ENCODE measurements at places on chromosomes 1 and 21.

- no peak overlapping the region for H3K4me3 ChIP-seq
- DNase-seq, result no peak
- no peaks in the 10 kb centered on the region for H3K27me3 ChIP-seq
Observed at GRCh38 chr1:90802622-90803021, 85.5 kb upstream of the BARHL2 start.

GRCh38 chr21:45611296-45611695, 32.2 kb upstream of the PCBP3 start:
- H3K27ac ChIP-seq, result no peak overlapping the region
- H3K36me3 ChIP-seq, result no peaks in the 10 kb centered on the region
- H3K27me3 ChIP-seq, result no peaks in the 10 kb centered on the region
- no peaks in the 10 kb centered on the region for H3K4me1 ChIP-seq
- no peak for DNase-seq

DNA sequence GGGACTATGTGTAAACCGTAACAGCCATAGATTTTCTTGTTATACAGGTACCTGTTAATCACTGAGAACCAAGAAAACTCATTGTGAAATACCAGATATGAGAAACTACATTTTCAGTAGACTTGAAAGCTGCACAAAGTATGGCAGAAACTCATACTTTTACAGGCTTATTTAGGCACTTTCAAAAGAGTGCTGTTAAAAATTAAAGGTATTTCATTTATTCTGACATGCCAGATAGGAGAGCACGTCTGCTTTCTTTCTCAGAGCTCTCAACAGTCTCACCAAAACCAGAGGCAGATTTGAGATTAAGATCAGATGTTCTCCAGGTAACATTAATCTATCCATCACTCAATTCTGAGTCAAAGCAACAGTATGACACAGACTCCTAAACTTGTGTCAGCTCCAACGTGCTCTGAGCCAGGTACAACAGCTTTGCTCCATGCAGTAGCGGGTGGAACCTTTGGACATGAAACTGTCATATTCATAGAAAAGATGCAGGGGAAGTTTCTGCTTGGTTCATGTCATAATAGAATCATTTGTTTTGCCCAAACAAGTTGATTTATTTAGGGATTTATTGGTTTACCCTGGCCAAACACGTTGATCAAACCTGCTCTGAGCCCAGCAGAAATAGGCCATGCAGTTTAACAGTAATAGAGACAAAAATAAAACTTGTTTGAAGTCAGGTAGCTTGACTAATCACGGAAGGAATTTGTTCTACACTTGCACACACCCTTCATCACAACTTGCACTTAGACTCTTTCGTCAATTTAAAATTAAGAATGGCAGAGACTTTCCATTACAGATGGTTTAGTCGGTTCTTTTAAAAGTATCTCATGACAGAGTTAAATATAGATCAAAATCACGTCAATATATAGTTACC, 20.8 kb upstream of the TSNAX start:
- H3K4me1 ChIP-seq, result no peaks in the 10 kb centered on the region
- H3K4me3 ChIP-seq, result no peak overlapping the region
- no peak overlapping the region for H3K27ac ChIP-seq
- no peaks in the 10 kb centered on the region for H3K27me3 ChIP-seq
- no peak for DNase-seq

- H3K4me1 ChIP-seq, result no peaks in the 10 kb centered on the region
- no peak overlapping the region for H3K27ac ChIP-seq
- DNase-seq, result no peak
- H3K36me3 ChIP-seq, result no peaks in the 10 kb centered on the region
Observed at GRCh38 chr1:23667411-23667810, 24.2 kb upstream of the RPL11 start.

GRCh38 chr1:35600593-35600992, 27.5 kb downstream of the TFAP2E start:
- DNase-seq, result no peak
- H3K27ac ChIP-seq, result no peak overlapping the region
- peaks cover 22% of the 10 kb centered on the region for H3K36me3 ChIP-seq
- no peaks in the 10 kb centered on the region for H3K4me1 ChIP-seq
- no peak overlapping the region for H3K4me3 ChIP-seq
- H3K27me3 ChIP-seq, result no peaks in the 10 kb centered on the region

DNA sequence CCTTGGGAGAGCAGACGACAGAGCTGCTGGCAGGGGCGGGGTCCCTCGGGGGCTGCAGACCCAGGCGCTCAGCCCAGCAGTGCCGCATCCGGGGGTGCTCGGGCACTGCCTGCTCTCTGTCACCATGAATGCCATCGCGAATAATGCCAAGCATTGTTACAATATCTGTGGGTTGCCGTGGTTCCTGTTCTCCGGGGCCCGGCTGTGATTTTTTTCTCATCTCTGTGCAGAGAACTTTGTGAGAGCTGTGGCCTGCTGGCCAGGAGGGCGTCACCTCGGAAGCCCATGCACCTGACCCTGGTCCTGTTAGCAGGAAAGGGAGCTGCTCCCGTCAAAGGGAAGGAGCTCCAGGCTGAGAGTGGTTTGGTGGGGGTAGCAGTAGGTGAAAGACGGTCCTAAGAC, 70.4 kb downstream of the PRDM16 start:
- H3K36me3 ChIP-seq, result no peaks in the 10 kb centered on the region
- no peaks in the 10 kb centered on the region for H3K27me3 ChIP-seq
- peaks cover 12% of the 10 kb centered on the region for H3K4me1 ChIP-seq
- no peak for DNase-seq
- no peak overlapping the region for H3K4me3 ChIP-seq

GRCh38 chr1:109725510-109725909, 13.5 kb downstream of the GSTM5 start:
- no peaks in the 10 kb centered on the region for H3K36me3 ChIP-seq
- H3K4me3 ChIP-seq, result no peak overlapping the region
- H3K27me3 ChIP-seq, result no peaks in the 10 kb centered on the region
- H3K27ac ChIP-seq, result no peak overlapping the region
- no peak for DNase-seq

- H3K4me3 ChIP-seq, result no peak overlapping the region
- H3K36me3 ChIP-seq, result no peaks in the 10 kb centered on the region
- H3K27ac ChIP-seq, result no peak overlapping the region
- no peaks in the 10 kb centered on the region for H3K27me3 ChIP-seq
Observed at GRCh38 chr1:1123581-1124507, 8.0 kb upstream of the C1orf159 start.

DNA sequence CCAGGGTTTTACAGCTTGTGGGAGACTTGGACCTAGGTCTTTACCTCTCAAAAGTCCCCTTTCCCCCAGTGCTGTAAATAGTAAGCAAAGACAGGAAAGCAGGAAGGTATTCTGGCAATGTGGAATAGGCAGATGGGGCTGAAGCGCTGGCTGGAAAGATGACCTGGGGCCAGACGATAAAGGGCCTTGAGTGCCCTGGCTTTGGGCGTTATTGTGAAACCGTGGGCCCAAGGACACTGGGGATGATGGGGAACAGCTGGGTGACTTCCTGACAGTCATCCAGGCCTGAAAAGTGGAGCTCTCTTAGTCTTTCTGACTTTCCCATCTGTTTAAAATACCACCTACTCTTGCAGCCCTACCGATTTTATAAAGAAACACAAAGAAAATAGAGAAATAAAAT, 16.3 kb downstream of the URB2 start:
- no peak for DNase-seq
- no peaks in the 10 kb centered on the region for H3K27me3 ChIP-seq
- no peak overlapping the region for H3K4me3 ChIP-seq
- peaks cover 17% of the 10 kb centered on the region for H3K36me3 ChIP-seq
- H3K4me1 ChIP-seq, result no peaks in the 10 kb centered on the region
- no peak overlapping the region for H3K27ac ChIP-seq

DNA sequence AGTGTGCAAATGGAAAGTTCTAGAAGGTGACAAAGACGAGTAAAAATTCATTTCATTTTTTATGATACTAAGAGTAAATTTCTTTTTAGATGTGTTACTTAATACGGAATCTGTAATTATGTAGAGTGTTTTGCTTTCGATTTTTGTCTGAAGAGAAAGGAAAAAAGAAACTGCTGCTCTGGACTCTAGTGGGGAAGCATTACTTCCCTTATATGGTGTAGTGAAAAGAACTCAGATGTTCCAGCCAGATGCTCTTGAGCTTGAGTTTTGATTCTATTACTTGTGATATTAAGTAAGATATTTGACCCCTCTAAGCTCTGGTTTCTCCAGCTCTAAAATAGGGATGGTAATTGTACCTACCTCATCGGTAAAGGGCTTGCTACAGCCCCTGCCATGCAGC, 12.2 kb upstream of the GPR161 start:
- no peak overlapping the region for H3K4me3 ChIP-seq
- no peaks in the 10 kb centered on the region for H3K4me1 ChIP-seq
- H3K27me3 ChIP-seq, result no peaks in the 10 kb centered on the region
- H3K27ac ChIP-seq, result no peak overlapping the region
- no peak for DNase-seq

GRCh38 chr1:237613984-237614383, 276.7 kb downstream of the ZP4 start:
- H3K27ac ChIP-seq, result no peak overlapping the region
- H3K4me1 ChIP-seq, result no peaks in the 10 kb centered on the region
- H3K36me3 ChIP-seq, result no peaks in the 10 kb centered on the region
- DNase-seq, result no peak

GRCh38 chr1:224058303-224058702, 55.6 kb upstream of the FBXO28 start:
- no peaks in the 10 kb centered on the region for H3K36me3 ChIP-seq
- H3K4me1 ChIP-seq, result no peaks in the 10 kb centered on the region
- H3K27me3 ChIP-seq, result no peaks in the 10 kb centered on the region
- H3K27ac ChIP-seq, result no peak overlapping the region
- no peak overlapping the region for H3K4me3 ChIP-seq
- no peak for DNase-seq

- no peaks in the 10 kb centered on the region for H3K27me3 ChIP-seq
- peaks cover 29% of the 10 kb centered on the region for H3K36me3 ChIP-seq
- H3K4me1 ChIP-seq, result no peaks in the 10 kb centered on the region
- no peak for DNase-seq
- no peak overlapping the region for H3K4me3 ChIP-seq
Observed at GRCh38 chr1:147611021-147611426, 59.3 kb downstream of the ACP6 start.

GRCh38 chr1:237478842-237479241, 411.9 kb downstream of the ZP4 start:
- H3K36me3 ChIP-seq, result no peaks in the 10 kb centered on the region
- H3K27ac ChIP-seq, result no peak overlapping the region
- H3K4me3 ChIP-seq, result no peak overlapping the region
- no peaks in the 10 kb centered on the region for H3K27me3 ChIP-seq

DNA sequence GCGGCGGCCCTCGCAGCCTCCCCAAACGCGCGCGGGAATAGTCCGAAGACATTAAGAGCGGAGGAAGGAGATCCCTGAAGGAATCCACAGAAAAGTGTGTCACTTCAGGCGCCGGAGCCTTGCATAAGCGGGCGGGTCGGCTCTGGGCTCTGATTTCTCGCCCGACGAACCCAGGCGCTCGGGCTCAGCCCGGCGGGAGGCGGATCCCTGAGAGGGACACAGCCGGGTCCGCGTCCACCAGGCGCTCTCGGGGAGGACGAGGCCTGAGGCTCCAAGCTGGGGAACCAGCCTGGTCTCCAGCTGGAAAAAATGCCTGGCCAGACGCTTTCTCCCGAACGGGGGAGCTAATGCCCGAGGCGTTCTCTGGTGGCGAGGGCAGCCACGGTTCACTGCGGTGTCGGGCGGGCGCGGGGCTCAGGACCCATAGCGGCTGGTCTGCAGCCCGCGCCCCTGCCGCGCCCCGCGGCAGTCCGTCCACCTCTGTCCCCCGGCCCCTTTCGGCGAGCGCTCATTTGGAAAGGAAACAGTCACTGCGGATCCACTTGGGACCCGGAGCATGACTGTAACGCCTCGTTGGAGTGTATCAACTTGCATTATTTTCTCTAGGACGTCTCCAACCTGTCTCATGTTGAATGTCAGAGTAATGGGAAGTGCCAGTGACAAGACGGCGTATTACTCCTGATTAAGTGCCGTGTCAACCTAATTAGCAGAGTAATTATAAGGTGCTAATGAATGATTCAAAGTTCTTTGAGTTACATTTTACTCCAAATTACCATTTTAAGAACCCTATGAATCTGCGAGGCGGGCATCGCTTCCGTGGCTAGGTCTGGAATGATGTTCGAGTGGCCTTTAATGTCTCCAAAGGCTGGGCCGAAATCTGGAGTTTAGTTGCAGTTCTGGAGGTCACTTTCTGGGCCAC, 1.6 kb upstream of the BARHL2 start:
- H3K27me3 ChIP-seq, result peaks cover 61% of the 10 kb centered on the region
- no peak for DNase-seq
- no peak overlapping the region for H3K27ac ChIP-seq
- peaks cover 32% of the 10 kb centered on the region for H3K4me1 ChIP-seq

DNA sequence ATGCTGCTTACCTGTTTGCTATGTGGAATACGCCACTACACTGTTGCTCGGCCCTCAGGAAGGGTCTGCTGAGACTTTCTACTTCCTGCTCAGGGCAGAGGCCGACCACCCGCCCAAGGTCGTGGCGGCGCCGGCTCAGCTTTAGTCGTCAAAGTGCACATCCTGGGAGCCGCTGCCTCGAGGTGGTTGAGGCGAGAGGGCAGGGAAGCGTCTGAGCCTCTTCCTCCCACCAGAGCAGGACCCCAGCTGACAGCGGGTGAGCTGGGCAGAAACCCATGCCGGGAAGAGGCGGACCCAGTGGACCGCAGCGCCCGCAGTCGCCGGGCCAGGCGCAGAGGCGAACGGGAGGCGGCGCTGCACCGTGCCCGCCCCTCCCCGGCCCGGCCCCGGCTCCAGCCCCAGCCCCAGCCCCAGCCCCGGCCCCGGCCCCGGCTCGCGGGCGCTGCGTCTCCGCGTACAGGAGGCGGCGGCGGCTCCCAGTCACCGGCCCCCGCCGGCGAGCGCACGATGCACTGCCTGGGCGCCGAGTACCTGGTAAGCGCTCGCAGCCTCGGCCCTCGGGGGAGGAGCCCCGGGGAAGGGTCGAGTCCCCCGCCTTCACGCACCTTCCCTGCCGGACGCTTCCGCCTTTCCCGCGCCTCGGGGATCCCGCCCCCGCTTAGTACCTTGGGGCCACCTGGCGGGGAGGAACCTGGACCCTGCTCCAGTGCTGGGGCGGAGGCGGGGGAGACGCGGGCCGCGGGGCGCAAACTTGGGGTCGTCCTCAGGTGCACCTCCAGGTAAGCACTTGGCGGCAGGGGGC, at the start of gene SLC44A3:
Gene SLC44A3, plus strand, starts transcription at position 413 of the 802 bp plus-strand sequence. Its CDS starts 95 bp downstream, at position 508.
- H3K27ac ChIP-seq, result no peak within 1 kb of the TSS
- DNase-seq, result peak; percentile 47
- H3K4me1 ChIP-seq, result peaks cover 13% of the 10 kb centered on the region
- H3K36me3 ChIP-seq, result no peaks in the 10 kb centered on the region

DNA sequence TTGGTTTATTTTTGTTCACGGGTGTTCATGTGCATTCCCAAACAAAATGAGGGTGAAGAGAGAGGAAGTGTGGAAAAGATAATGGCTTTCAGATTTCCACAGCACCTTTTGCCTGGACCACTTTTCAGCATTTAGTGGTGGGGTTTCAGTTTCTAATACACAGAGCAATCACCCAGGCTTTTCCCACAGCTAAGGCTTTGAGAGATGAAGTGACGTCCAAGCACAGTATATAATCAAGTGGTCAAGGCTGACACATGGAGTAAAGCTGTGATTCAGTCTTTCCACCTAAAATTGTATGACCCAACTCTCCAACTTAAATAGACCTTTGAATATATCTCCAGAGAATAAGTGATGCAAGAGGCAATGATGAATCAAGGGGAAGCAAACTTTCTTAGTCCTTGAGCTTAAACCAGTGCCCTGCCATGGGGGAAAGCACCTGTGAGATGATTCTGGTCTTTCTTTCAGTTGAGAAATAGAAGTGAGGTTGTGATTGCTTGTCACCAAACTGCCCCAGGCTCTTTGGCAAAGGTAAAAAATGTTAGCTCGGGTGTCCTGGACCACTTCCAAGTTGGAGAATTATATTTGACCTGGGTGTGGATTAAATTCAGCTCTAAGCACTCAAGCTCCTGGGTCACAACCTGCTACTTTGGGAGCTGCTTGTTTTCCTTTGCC, 2.4 kb upstream of the PIK3R3 start:
- H3K27me3 ChIP-seq, result no peaks in the 10 kb centered on the region
- no peaks in the 10 kb centered on the region for H3K36me3 ChIP-seq
- H3K27ac ChIP-seq, result peak overlapping the region; percentile 72
